ENCODE measurements at places on chromosomes 6 and 20.

- DNase-seq: no peak
Observed at GRCh38 chr6:31689249-31690110, 8.6 kb upstream of the LY6G5C start.

DNA sequence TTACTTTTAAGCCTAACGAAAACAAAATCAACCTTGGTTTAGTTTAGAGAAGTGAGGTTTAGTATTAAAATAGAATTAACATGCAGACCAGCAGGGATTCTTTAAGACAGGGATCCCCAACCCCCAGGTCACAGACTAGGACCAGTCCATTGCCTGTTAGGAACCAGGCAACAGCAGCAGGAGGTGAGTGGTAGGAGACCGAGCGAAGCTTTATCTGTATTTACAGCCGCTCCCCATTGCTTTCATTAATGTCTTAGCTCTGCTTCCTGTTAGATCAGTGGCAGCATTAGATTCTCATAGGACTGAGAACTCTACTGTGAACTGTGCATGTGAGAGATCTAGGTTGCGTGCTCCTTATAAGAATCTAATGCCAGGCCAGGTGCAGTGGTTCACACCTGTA lies 225.9 kb downstream of the NKAIN2 start:
- no peak for DNase-seq

DNA sequence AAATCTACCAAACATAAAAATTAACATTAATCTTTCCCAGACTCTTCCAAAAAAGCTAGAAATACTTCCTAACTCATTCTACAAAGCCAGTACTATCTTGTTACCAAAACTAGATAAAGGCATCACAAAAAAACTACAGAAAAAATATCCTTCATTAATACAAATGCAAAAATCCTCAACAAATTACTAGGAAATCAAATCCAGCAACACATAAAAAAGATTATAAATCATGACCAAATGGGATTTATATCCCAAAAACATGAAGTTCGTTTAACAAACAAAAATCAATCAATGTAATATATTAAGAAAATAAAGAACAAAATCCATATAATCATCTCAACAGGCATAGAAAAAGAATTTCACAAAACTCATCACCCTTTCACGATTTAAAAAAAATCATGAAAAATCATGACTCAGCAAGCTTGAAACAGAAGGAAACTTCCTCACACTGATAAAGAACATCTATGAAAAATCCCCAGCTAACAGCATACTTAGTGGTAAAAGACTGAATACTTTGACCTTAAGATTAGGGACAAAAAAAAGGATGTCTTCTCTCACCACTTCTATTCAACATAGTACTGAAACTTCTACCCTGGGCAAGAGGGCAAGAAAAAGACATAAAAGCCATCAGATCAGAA lies 43.2 kb downstream of the RANBP9 start:
- no peak for DNase-seq

DNA sequence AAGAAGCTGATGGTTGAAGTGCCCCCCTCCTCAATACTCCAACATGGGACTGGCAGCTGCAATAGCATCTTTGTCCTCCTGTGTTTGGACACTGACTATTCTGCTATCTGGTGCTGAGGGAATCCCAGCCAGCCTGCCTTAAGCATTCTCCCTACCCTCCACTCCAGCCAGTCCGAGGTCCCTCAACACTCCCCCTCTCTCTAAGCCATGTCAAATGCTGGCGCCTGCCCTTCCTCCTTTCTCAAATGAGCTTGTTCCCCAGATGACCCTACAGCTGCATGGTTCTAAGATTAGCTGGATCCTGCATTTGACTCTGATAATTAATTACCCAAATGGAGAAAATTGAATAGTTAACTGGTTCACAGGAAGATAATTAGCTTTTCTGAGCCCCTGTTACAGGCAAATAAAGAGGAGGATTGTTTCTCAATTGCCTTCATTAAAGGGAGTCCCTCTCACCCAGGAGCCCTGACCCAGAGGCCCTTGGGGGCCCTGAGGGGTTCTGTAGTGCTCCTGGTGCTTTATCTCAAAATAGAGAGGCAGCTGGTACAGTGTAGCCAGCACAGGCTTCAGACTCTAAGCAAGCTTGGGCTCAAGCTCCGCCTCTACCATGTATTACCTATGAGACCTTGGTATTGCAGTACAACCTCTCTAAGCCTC lies 37.9 kb upstream of the CHD6 start:
- DNase-seq: no peak

- no peak for DNase-seq
Observed at GRCh38 chr6:1986454-1987243, 258.8 kb downstream of the GMDS start.

DNA sequence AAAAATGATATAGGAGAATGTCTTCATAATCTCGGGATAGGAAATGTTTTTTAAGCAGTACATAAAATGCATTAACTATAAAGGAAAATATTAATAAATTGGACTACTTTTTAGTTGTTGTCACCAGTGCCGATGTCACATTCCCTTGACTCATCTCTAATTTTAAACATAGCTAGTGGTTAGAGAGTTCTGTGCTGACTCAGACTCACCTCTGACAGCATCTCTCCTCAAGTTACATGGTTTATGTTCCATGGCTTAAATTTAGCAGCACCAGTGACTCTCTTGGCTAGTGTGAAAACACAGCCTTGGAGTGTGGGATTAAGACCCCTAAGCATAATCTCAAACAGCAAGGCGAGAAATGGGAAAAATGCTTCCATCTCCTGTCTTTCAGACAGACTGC lies 311.8 kb upstream of the MMS22L start:
- no peak for DNase-seq

DNA sequence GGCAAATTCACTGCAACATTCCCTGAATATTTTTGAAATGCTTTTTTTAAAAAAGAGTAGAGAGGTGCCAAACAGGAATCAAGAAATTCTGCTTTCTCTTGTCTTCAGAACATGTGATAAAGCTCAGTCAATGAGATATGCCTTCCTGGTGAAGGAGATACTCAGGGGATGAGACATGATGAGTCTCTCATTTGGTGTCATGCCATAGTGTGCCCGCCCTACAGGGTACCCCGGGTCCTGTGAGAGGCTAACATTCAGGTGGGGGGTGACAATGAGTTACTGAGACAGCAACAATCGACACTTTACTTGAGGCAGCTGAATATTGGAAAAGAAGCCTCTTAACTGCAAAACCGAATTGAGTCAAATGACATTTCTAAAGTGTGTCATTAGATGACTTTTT lies 6.7 kb downstream of the CCR6 start:
- DNase-seq: no peak

DNA sequence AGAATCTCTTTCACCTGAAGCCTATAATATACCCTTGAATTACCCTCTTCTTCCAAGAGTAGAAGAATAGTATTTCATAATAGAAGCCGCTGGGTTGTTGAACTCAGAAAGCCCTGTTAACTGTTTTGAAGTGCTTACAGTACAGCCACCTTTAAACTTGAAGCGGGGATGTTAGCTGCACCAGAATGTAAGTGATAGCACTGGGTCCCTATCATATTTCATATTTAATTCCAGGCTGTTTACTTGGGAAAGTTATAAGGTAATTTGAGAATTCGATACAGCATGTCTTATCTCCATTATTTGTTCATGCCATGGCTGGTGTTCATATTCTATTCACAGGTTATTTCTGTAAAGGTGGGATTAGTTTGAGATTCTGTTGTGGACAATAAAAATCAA lies 63.5 kb upstream of the VSTM2L start:
- DNase-seq: no peak

DNA sequence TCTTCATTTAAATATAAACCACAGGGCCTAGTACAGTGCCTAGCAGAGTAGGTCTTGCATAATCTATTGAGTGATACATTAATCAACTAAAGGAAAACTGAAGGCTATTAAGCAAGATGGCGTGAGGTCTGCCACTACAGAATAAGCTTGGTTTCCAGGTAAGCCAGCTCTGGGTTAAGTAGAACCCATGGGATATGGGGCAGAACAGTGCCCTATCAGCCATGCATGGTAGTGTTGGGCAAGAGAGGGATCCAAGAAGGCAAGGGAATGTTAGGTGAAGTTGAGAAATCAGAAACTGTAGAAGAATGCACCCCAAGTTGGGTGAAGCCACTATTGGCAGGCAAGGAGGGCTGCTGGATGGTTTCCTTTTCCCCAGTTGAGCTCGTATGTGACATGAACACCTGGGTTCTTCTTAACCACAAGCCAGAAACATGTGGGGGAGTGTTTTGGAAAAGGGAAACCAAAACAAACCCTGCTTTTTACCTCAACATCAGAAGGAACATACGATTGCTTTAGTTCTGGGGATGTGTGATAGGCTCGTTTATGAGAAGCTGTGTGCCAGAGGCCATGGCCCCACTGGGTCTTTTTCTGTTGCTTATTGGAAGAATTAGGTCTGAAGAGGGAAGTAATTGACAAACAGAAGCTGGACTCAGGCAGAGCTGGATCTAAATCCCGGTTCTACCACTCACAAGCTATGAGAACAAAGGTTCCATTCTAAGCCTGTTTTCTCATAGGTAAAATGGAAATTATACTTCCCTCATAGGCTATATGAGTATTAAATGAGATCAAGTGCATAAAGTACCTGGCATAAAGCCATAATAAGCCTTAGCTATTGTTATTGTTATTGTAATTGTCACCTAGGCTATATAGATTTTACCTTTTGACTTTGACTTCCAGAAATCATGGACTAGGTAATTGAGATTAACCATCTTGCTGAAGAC lies 33.5 kb downstream of the NEDD9 start:
- DNase-seq: no peak

- no peak for DNase-seq
Observed at GRCh38 chr20:46111028-46111835, 6.9 kb upstream of the CD40 start.

Measured in cerebellar nuclear complex (tissue), 1 donor.